HT1080 (cell line): ENCODE measurements at places on chromosomes 5 and 9. TPM values are rescaled to one million over a fixed set of nuclear protein-coding genes. Genes with fewer than 3 reads are reported as not detected.
A peak's percentile ranks its signal among the peaks of the same experiment; 100 is the strongest.

PLAC8L1 gene
- not detected in 2 replicates for total RNA-seq

- no peak for DNase-seq
Observed at GRCh38 chr9:134937164-134937555, 19.4 kb upstream of the FCN1 start.

- no peak for DNase-seq
Observed at GRCh38 chr5:66646570-66646969, 50.4 kb downstream of the MAST4 start.

DNA sequence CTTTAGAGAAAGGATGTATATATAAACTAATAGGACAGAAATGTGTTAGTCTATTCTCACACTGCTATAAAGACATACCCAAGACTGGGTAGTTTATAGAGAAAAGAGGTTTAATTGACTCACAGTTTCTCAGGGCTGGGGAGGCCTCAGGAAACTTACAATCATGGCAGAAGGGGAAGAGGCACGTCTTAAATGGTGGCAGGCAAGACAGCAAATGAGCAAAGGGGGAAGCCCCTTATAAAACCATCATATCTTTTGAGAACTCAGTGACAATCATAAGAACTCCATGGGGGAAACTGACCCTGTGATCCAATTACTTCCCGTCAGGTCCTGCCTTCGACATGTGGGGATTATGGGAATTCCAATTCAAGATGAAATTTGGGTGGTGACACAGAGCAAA, 8.8 kb upstream of the RICTOR start:
- no peak for DNase-seq

DNA sequence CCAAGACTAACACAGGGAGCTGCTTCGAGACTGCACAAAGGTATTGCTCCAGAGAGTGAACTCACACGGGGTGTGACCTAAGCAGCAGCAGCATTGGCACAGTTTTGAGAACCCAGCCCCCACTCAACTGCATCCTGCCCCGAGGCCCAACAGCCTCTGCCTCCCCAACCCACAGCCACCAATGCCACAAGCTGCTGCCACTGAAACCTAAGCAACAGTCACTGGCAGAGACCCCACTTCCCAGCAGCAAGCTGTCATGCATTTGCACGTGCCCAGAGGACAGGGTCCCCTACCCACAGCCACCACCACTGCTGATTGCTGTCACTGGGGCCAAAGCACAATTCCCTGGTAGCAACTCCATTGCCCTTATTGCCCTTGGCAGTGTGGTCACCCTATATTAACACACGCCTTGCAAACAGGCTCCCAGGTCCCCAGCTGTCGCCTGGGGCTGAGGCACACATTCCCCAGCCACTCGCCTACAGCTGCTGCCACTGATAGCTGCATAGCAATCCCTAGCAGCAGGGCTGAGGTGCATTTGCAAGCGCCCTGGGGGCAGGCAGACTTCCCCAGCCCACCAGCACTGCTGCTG, 141.0 kb downstream of the AGTPBP1 start:
- no peak for DNase-seq

DNA sequence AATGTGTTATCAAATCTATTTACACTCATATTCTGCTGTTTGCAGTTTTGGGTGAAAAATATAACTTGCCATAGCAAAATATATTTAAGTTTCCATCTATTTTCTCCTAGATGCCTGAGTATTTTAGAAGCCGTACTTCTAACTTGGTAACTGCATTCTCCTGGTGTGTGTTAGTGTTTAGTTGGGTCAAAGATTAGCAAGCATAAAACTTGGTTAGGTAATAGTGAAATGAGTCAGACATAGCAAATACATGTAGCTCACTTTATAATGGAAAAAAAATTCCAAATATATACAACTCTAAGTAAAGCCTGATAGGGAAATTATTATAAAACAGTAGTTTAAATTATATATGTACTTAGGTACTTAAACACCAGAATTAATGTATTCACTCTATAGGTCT, 640.7 kb upstream of the ST8SIA4 start:
- DNase-seq = no peak

GRCh38 chr5:107855171-107855570, 184.4 kb upstream of the EFNA5 start:
- DNase-seq = no peak

GRCh38 chr5:88671505-88672499, 211.2 kb downstream of the MEF2C start:
- no peak for DNase-seq

DNA sequence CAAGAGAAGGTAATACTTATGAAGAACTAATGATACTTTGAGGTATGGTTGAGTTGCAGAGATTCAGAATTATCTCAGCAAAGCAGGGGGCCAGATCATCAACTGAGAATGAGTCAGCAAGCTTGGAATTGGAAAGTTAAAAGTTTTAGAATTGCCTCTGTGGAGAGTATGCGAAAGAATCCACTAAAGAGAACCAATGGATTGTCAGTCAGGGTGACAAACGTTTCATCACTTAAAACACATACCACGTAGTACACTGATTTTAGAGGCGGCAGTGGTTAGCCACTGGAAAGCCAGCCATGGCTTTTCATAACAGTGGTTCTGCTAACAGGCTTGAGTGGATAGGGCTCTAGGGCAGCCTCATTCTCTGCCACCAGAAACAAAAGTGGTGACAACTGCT, 30.7 kb downstream of the AOPEP start:
- peak; percentile 63 for DNase-seq
